ENCODE measurements at places on chromosomes 6 and 20.

DNA sequence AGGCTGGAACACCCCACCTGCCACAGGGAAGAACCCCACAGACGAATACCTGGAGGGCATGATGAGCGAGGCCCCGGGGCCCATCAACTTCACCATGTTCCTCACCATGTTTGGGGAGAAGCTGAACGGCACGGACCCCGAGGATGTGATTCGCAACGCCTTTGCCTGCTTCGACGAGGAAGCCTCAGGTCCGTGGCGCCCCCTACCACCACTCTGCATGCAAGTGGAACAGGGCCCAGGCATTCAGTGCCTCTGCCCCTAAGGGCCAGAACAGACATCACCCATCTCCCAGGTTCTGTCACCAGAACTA is 6.6 kb downstream of the MYL9 start:
- peak; percentile 68 for DNase-seq
- no peaks in the 10 kb centered on the region for H3K36me3 ChIP-seq
- H3K4me1 ChIP-seq, result peaks cover 3% of the 10 kb centered on the region
- H3K4me3 ChIP-seq, result no peak overlapping the region
- no peaks in the 10 kb centered on the region for H3K27me3 ChIP-seq
- H3K27ac ChIP-seq, result no peak overlapping the region

DNA sequence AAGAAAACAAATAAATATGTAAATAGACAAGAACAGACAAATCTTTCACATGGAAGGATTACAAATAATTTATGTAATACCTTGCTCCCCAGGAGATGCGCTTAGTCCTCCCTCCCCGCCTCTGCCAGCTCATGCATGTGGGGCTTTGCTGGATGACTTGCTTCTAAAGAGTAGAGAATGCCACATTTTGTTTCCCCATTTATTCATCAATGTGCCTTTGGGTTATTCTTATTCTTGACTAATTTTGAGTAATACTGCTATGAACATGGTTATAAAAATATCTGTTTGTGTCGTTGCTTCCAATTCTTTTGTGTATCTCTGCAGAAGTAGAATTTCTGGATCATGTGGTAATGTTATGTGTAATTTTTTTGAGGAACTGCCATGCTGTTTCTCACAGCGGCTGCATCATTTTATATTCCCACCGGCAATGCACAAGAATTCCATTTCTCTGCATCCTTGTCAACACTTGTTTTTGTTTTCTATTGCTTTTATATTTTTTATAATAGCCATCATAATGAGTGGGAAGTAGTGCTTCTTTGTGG is 23.8 kb upstream of the DUSP22 start:
- H3K27me3 ChIP-seq, result no peaks in the 10 kb centered on the region
- DNase-seq, result no peak
- H3K27ac ChIP-seq, result no peak overlapping the region
- no peaks in the 10 kb centered on the region for H3K4me1 ChIP-seq
- no peak overlapping the region for H3K4me3 ChIP-seq

DNA sequence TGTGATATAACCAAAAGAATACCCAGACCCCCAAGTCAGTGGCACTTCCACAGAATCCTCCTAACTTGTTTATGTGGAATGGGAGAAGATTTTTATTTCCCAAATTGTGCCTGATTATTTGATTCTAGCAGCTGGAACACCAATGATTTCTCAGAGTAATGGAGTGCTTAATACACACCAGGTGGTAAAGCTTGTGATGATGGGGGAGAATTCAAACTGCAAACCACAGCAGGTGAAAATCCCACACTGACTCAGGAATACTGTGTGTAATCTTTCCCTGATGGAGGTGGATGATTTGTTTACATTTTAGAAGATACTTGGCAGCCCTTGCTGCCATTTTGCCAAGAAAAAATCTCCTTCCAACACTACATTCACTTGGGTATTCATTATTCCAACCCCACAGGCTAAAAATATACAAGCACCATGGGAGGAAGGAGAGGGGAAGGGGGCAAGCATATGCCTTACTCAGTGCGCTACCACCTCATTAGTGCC is 212.7 kb upstream of the PLN start:
- no peaks in the 10 kb centered on the region for H3K36me3 ChIP-seq
- no peaks in the 10 kb centered on the region for H3K27me3 ChIP-seq
- no peak overlapping the region for H3K27ac ChIP-seq
- no peaks in the 10 kb centered on the region for H3K4me1 ChIP-seq
- no peak for DNase-seq

- H3K4me3 ChIP-seq, result no peak overlapping the region
- H3K27me3 ChIP-seq, result no peaks in the 10 kb centered on the region
- H3K36me3 ChIP-seq, result no peaks in the 10 kb centered on the region
Observed at GRCh38 chr20:4060856-4061695, 45.7 kb upstream of the RNF24 start.

DNA sequence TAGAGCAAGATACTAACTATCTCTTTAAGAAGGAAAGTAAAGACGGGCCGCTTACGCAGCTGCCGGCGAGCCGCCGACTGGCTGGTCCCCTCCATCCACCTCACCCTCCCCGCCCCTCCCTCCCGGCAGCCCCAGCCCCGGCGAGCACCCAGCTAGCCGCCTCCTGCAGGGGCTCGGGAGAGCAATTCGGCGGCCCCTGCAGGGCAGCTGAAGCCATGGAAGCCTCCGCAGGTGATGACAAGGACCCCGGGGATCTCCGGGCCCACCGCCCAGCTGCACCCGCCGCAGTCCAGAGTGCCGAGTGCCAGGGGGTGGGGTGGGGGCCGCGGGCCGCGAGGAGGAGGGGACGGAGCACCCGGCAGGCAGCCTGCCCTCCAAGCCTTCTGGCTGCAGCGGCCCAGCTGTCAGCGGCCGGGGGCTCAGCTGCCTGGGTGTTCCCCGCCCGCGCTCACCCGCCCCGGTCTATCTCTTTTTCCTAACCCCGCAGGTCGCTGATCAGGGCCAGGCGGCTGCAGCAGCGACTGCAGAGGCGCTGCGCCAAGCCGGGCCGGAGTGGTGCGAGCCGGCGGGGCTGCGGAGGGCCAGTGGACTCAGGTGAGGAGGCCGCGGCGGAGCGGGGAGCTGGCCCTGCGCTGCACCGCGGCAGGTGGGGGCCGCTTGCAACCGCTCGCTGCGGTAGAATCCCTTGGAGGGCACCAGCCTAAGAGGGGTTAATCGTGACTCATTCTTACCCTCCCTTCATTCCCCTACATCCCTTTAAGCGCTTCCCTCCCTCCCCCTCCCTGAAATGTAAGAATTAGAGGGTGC is at the start of gene SNPH:
Gene SNPH (plus strand): TSS at position 128 of the 807 bp plus-strand sequence. CDS start 29,946 bp downstream, outside the sequence.
- no peaks in the 10 kb centered on the region for H3K27me3 ChIP-seq
- peak within 1 kb of the TSS; percentile 61 for H3K4me3 ChIP-seq
- no peaks in the 10 kb centered on the region for H3K4me1 ChIP-seq
- H3K36me3 ChIP-seq, result no peaks in the 10 kb centered on the region
- H3K27ac ChIP-seq, result no peak within 1 kb of the TSS

GRCh38 chr20:36418711-36419110 is 112.6 kb downstream of the DLGAP4 start:
- no peak overlapping the region for H3K27ac ChIP-seq
- no peaks in the 10 kb centered on the region for H3K27me3 ChIP-seq
- no peaks in the 10 kb centered on the region for H3K4me1 ChIP-seq
- no peaks in the 10 kb centered on the region for H3K36me3 ChIP-seq

DNA sequence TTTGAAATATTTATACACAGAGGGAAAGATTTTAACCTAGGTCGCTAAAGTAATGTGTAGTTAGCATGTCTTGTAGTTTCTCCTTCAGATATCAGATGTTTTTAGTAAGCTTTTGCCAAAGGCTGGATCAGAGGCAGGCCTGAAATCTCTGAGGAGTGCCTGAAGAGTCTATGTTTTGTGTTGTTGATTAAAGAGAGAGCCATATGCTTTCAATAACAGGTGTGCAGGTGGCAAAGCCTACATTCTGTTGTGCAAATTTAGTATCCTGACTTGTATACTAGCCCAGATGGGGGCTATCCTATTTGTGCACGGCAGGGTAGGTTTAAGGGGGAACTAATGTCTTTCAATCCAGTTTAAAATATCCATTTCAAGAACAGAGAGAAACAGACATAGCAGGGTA is 167.1 kb upstream of the ATXN1 start:
- H3K27ac ChIP-seq, result no peak overlapping the region
- H3K36me3 ChIP-seq, result no peaks in the 10 kb centered on the region
- H3K4me1 ChIP-seq, result no peaks in the 10 kb centered on the region

DNA sequence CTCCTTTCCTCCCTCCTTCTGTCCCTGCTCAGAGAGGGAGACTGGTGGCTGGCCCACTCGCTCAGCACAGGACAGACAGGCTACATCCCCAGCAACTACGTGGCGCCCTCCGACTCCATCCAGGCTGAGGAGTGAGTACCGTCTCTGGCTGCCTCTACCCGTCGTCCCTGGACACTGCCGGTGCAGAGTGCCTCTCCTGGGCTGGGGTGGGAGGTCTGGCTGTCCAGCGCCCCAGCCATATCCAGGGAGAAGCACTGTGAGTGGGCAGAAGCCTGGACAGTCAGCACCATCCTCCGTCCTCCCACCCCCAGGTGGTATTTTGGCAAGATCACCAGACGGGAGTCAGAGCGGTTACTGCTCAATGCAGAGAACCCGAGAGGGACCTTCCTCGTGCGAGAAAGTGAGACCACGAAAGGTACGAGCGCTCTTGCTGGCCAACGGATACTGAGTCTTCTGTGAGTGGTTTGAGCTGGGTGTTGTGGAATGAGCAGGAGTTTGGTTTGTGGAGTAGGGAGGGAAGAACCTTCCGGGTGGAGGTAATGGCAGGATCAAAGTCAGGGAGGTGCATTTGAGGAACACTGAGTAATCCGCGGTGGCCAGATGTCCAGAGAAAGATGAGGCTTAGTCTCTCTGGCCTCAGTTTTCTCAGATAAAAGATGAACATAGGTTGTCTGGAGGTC is 48.1 kb downstream of the SRC start:
- no peak for DNase-seq
- H3K27ac ChIP-seq, result peak overlapping the region; percentile 57
- peaks cover 11% of the 10 kb centered on the region for H3K36me3 ChIP-seq
- peaks cover 26% of the 10 kb centered on the region for H3K4me1 ChIP-seq
- no peak overlapping the region for H3K4me3 ChIP-seq

DNA sequence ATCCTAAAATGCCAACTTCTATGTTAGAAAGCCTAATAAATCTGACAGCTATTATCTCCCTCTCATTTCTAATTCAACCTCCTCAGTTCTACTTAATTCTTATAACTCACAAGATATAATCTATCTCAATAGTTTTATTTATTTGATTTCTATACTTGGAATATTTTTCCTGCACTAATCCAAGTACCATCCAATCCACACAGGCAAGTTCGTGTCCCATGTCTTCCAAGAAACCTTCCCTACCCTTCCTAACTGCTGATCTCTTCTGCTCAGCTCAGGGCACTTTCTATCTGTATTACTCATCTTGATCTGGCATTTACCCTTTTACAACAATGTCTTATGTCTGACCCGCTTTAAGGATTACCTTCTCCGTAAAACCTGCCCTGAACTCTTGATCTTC is 18.2 kb downstream of the NCOA5 start:
- no peaks in the 10 kb centered on the region for H3K27me3 ChIP-seq
- peaks cover 4% of the 10 kb centered on the region for H3K36me3 ChIP-seq
- H3K4me3 ChIP-seq, result no peak overlapping the region
- DNase-seq, result no peak

DNA sequence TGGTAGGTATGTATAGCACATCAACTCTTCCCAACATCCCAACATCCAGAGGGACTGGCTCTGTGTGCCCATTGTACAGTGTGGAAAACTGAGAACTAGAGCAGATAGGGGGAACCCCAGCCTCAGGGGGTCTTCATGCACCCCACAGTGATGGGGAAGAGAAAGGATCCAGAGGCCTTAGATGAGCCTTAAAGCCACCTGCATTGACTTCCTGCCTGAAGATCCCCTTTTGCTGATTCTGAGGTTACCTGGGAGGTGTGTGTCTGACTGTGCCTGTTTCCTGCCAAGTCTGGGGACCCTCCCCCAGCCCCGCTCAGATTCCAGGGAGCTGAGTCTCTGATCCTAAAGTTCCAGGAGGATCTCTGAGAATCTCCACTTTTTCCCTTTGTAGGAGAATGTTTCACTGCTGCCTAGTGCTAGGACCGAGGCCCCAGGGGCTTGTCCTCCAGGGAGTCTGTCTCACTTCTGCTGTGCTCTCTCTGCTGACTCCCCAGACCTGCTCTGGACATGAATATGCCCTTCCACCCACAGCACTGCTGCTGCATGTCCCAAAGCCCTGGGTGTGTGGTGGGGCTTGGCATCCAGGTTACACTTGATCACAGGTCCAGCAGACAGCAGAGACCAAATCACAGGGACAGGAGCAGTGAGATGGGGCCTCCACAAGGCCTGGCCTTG is 12.8 kb upstream of the PGC start:
- H3K27me3 ChIP-seq, result no peaks in the 10 kb centered on the region
- H3K27ac ChIP-seq, result no peak overlapping the region
- peaks cover 14% of the 10 kb centered on the region for H3K4me1 ChIP-seq

DNA sequence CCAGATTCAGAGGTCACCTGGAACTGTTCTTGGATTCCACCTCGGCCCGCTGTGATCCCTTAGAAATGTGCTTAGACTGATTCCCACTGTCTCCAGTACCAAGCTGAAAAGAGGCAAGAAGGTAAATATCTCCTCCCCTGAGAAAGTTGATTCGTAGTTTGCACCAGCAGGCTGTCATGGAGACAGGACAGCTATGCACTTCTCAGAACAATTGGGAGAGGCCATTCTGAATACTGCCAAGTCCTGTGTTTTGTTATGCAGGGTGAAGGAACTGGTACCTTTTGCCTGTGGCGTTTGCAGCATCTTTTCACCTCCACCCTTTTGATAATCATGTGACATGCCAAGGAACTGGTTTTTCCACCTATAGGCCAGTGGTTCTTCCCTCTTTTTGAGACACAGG is 58.2 kb upstream of the RNGTT start:
- no peak overlapping the region for H3K27ac ChIP-seq
- no peaks in the 10 kb centered on the region for H3K27me3 ChIP-seq
- no peaks in the 10 kb centered on the region for H3K36me3 ChIP-seq
- no peak overlapping the region for H3K4me3 ChIP-seq
- H3K4me1 ChIP-seq, result peaks cover 9% of the 10 kb centered on the region

DNA sequence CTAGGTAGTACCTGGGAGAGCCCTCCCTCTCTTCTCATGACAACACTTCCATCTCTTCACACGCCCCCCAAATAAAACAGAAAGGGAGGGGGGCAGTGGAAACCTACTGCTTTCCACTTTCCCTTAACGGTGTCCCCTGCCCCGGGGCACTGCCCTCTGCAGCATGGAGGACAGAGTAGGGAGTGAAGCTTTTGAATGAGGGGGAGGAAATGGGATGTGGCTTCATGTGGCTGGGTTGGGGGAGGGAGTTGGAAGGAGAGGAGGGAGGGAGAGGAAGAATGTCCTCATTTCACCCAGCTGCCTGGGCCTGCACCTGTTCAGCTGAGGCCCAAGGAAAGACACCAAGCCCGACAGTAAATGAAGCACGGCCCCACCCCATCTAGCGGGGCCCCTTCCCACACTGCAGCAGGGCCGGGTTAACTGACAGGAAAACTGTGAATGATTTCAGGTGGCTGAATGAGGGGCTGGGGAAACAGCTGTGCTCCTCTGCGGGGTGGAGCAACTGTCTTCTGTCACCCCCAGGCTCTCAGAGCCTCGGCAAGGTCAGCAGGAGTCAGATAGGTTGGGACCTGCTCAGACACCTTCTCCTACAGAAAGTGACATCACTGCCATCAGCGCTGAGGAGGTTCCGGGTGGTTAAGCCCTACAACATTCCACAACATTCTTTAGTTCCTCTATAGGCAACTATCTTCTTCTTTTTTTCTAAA is 40.0 kb upstream of the TAF8 start:
- H3K36me3 ChIP-seq, result no peaks in the 10 kb centered on the region
- H3K27ac ChIP-seq, result peak overlapping the region; percentile 64
- DNase-seq, result peak; percentile 62
- no peaks in the 10 kb centered on the region for H3K27me3 ChIP-seq
- no peak overlapping the region for H3K4me3 ChIP-seq

GRCh38 chr20:43940518-43941225 is 26.0 kb downstream of the TOX2 start:
- H3K4me1 ChIP-seq, result no peaks in the 10 kb centered on the region
- peaks cover 2% of the 10 kb centered on the region for H3K27me3 ChIP-seq
- H3K27ac ChIP-seq, result no peak overlapping the region
